GM12892 (cell line): ENCODE measurements at places on chromosomes 7 and 10.

- DNase-seq, result no peak
Measured at GRCh38 chr10:29412485-29412884, 123.6 kb downstream of the LYZL1 start.

GRCh38 chr7:2487586-2488271 lies 11.5 kb upstream of the GRIFIN start:
- DNase-seq, result no peak

- no peak for DNase-seq
Measured at GRCh38 chr10:114718374-114718773, 60.3 kb upstream of the ABLIM1 start.

- no peak for DNase-seq
Measured at GRCh38 chr10:19290770-19291169, 242.2 kb downstream of the MALRD1 start.

- DNase-seq, result peak; percentile 54
Measured at GRCh38 chr10:97534746-97535367, 36.1 kb downstream of the UBTD1 start.

- DNase-seq, result no peak
Measured at GRCh38 chr10:43964486-43964885, 315.8 kb upstream of the ZNF32 start.

GRCh38 chr10:2358586-2358985 lies 621.3 kb upstream of the ADARB2 start:
- no peak for DNase-seq

DNA sequence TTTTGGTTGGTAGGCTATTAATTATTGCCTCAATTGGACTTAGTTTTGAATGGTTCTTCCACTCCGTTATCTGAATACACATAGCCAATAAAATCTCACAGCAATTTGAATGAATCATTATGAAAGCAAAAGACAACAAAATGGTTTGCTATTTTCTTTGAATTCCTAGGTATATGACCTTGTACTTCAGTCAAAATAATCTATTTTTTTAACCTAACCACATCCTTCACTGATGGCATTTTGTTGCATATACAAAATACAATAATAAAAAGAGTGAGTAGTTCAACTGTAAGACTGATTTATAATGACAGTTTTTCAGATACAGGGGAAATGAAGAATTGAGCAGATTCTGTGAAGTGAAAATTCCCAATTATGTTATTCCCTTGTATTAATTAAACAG lies 433.1 kb downstream of the HTR7 start:
- no peak for DNase-seq

DNA sequence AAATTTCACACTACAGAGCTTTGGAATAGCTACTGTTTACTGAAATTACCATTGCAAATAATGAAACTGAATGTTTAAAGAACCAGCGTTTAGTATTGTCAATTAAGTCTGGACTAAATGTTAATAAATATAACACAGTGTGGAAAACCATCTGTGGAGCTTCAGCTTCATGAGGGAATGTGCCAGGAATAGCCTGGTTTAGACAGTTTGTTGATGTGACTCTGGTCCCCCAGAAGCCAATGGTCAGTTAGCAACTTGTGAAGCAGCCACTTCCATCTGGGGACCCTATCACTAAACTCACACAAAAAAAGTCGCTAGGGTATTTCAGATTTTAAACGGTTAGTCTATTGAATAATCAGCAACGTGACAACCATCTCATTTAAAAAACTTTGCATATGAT lies 207.8 kb downstream of the RAMP3 start:
- DNase-seq, result no peak

GRCh38 chr10:80104066-80104926 lies 25.8 kb downstream of the TMEM254 start:
- peak; percentile 22 for DNase-seq

DNA sequence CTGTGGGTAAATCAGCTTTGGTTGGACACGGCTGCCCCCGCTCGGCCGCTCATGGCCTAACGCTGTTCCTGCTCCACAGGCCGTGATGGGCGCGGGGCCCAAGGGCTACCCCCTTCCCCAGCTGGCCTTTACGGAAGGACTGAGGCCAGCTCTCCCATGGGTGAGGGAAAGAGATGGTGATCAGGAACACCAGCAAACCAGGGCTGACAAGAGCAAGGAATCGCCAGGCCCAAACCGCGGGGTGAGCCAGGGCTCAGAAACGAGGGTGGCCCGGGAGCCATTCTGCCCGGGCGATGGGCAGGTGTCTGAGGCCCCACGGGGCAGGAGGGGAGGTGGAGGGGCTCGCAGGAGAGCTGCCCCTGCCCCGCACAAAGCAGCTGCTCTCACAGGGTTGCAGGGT lies 26.6 kb downstream of the GPER1 start:
- no peak for DNase-seq

DNA sequence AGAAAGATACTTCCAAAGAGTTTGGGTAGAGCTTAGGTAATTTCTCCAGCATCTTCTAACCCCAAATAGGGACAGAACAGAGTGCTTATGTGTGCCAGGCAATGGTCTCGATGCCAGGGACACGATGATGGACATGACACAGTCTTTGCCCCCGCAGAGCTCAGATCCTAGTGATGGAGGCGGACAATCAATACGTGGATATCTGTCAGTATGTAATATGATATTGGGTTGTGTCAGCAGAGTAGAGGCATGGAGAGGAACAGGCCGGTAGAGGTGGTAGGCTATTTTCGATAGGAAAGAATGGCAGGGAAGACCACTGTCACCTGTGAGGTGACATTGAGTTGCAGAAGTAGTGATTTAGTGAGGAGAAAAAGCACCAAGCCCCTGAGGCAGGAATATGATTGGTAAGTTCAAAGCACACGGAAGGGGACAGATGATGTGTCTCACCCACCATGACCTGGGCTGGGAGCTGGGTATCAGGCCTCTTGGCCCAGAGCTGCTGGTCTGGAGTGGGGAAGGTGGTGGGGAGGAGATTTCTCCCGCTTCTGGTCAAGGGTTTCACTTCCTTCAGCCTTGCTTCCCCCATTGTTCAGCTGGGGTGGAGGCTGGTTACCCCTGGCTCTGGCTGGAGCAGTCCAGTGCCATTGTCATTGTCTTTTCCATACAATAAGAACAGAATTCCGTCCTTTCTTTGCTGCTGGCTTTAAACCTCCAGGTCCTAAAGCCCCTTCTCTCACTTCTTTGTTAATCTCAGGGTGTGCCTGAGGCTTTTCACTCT lies 36.0 kb upstream of the SRGN start:
- DNase-seq, result no peak

- DNase-seq, result no peak
Measured at GRCh38 chr7:84060760-84061261, 133.8 kb downstream of the SEMA3A start.

- DNase-seq, result peak; percentile 73
Measured at GRCh38 chr10:96719850-96720421, 378 bp downstream of the PIK3AP1 start.

- no peak for DNase-seq
Measured at GRCh38 chr7:108003599-108003935, 606 bp upstream of the LAMB1 start.

DNA sequence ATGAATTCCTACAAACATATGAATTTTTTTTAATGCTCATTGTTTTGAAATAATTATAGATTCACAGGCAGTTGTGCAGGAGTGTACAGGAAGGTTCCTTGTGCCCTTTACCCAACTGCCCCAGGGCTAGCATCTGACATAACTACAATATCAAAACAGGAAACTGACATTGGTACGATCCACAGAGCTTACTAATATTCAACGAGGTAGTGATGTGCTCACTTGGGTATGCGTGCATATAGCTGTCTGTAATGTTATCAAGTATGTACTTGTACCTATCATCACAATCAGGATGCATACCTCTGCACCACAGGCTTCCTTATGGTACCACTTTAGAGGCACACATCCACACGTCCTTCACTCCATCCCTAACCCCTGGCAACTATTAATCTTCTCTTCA lies 68.3 kb downstream of the BMS1 start:
- no peak for DNase-seq

GRCh38 chr7:121475806-121476205 lies 79.7 kb upstream of the FAM3C start:
- DNase-seq, result no peak

DNA sequence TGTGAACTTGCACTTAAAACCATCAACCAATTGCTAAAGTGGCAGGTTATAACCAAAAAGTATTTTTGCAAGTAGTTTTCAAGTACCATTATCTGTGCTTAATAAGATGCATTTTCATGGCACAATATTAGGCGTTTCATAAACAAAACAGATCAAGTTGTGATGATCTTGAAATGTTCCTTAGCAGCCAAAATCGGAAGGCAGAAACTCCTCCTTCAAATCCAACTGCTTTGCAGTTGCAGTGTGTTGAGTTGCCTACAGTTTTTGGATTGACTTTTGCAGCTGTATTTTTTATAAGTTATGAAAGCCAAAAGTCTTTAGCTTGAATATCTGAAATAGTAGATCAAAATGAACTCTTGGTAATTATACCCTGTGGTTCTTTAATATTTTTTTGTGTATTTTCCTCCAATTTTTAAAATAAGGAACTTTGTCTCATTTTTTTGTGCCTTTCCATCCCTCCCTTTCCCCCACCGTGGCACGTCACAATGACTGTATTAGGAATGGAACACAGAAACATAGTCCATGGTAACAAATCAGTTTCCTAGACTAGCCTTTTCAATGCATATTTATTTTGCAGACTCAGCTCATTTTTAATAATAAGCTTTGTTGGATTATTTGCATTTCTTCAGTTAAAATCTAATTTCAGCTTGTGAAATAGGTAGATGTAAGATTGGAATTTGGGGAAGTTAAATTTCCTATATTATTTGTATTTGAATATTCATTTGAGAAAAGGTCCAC lies 80.8 kb downstream of the ADD3 start:
- DNase-seq, result no peak

DNA sequence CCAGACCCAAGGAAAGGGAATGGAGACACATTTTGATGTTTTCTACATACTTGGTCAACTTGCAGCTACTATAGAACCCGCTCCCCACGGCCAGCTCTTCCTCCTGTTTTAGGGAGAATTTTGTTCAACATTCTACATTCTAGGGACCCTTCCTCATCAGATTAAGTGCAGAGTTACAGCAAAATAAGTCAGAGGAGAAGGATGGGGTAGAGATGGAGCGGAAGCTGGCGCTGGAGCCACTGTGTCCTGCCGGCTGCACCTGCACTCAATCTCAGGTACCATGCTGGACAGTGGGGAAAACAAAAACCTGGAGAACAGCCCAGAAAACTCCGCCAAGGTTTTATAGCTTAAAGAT lies 79.4 kb upstream of the EN2 start:
- DNase-seq, result no peak

- no peak for DNase-seq
Measured at GRCh38 chr7:11005202-11005601, 31.5 kb downstream of the PHF14 start.

DNA sequence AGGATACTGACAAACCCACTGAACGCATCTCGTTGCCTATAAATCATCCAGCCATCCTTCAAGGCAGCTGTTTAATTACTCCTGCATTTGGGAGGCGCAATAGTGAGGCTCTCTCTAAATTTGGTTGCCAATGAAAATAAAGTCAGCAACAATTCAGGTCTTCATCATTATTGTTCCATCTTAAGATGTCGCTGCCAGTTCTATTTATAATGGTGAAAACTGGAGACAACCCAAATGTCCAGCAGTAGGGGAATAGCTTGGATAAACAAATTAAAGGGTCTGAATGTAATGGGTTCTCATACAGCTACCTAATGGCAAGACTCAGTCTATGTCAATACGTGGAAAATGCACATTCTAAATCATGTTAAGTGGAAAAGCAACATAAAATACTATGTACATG lies 120.1 kb upstream of the PLXNA4 start:
- no peak for DNase-seq

- no peak for DNase-seq
Measured at GRCh38 chr7:72057796-72058195, 354.3 kb downstream of the CALN1 start.

- peak; percentile 31 for DNase-seq
Measured at GRCh38 chr7:23277359-23277989, 21.7 kb upstream of the MALSU1 start.

- DNase-seq, result no peak
Measured at GRCh38 chr7:121012170-121012874, 23.8 kb downstream of the CPED1 start.

- no peak for DNase-seq
Measured at GRCh38 chr10:97494151-97494550, 4.1 kb downstream of the MMS19 start.

DNA sequence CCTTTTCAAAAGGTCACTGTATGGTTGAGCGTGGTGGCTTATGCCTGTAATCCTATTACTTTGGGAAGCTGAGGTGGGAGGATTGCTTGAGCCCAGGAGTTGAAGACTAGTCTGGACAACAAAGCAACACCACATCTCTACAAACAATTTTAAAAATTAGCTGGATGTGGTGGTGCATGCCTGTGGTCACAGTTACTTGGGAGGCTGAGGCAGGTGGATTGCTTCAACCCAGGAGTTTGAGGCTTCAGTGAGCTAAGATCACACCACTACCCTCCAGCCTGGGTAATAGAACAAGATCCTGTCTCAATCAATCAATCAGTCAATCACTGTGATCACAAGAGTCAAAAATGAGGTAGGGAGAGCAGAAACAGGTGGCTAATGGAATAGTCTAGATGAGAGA lies 97.0 kb downstream of the SUGCT start:
- no peak for DNase-seq

DNA sequence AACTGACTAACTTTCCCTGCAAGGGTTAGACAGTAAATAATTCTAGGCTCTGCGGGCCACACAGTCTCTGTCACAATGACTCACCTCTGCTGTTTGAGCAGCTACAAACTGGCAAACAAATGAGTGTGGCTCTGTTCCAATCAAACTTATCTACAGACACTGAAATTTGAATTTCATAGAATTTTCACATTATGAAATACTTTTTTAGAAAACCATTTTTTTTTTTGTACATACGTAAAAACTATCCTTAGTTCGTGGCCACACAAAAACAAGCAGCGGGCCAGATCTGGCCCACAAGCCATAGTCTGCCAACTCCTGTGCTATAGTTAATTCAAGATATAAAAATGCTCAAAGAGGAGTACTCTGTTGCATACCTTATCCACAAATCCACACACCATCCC lies 32.6 kb downstream of the PIP4K2A start:
- no peak for DNase-seq
